ENCODE measurements at places on chromosomes 5 and 9.

DNA sequence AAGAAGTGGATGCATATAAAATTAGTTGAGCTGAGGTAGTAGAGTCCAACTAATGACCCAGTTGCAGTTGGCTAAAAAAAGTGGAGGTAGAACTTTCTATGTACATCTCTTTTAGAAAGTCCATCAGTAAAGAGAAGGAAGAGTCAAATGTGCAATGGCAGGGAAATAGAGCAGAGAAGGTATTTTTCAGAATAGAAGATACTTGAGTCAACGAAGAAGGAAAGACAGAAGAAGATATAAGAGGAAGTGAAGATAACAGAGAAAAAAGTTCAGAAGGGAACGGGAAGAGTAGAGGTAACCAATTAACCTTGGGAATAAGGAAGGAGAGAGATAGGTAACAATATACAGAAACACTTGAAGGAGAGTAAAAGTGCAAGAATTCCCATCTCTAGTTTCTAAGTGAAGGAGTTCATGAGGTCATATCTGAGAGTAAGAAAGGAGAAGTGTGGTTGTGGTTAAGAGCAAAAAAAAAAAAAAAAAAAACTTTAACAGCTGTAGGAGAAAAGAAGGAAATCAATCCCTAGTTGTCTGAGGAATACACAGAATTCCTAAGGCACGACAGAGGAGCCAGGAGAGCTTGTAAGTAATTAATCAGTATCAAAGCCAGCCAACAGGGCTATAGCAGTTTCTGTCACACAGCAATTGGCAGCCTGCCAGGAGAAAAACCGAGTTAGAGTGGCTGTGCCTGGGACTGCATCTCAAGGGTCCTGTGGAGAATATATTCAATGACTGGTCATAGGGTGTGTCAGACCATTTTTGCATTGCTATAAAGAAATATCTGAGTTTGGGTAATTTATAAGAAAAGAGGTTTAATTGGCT, 61.0 kb downstream of the ARL15 start:
- DNase-seq, result no peak

DNA sequence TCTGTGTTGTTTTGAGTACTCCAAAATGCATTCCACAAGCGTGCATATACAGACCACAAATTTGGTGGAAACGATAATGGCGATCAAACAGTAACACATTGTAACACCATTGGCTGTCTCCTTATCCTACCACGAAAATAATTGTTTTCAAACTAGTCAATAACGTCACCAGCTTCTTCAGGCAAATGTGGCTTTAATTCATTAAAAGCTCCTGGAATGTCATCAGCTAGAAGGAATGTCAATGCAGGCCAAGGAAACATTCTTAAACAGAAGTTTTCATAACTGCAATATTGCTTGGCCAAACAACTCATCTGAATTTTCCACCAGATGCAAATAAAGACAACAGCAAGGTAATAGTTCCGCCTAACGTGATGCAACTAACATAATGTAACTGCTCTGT, 71.6 kb upstream of the XPA start:
- DNase-seq, result no peak

GRCh38 chr9:38063363-38063707, 5.7 kb downstream of the SHB start:
- DNase-seq, result no peak

GRCh38 chr9:86097510-86098224, 1.7 kb downstream of the GOLM1 start:
- no peak for DNase-seq

DNA sequence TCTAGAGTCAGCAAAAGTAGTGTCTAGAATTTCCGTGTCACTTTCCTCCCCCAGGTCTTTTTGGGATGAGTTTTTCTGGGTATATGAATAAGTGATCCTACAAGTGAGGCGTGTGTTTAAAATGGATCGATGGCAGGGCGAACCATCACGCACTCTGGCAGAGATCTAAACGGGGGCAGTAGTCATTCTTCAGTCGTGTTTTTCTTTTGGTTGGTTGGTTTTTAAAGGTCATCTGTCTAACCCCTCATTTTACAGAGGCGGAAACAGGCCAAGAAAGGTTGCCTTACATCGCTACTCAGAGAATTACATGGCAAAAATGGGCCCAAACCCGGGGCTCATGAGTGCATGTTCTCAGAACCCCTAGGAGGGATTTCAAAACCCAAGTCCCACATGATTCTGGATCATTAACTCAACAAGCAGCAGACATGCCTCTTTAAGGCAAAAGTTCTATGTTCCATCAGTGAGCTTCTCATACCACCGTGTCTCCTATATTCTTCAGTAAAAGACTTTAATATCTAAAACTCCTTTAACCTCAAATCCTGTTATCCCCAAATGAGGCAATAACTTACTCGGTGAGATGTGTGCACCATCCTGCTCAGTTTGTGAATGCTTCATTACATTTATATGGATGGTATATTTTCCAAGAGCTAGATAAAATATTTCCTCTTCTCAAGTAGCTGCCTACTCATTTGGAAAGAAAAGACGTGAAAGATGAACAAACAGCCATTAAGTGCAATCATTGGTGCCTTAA, 145.8 kb downstream of the AOPEP start:
- no peak for DNase-seq

DNA sequence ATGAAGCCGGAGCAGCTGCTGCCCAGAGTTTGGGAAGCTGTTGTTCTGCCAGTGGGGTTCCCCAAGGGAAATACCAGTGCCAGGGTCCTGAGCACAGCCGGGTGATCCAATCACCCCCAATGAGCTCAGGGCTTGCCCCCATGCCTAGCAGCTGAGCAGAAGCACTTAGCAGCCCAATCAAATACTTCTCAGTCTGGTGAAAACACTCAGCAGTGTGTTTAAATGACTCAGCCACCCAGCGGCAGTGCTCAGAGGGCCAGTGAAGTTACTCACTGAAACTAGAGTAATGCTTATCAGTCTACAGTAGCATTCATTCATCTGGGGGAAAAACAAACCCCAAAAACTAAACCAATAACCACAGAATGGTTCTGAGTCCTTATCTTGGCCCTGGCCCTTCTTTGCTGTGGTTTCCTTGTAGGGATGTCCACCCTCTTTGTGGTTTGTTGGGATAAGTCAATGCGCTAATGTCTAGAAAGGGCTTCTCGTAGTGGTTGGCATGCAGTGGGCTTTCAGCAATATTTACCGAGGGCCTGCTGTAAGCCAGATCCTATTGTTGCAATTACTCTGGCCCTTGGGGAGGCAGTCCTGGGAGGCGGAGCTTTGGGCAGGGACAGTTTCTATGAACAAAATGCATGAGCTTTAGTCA, 43.1 kb downstream of the LHX2 start:
- DNase-seq, result no peak

- no peak for DNase-seq
Observed at GRCh38 chr9:2420543-2420942, 201.0 kb upstream of the VLDLR start.

GRCh38 chr5:107378218-107378899, 292.4 kb downstream of the EFNA5 start:
- DNase-seq, result no peak

GRCh38 chr9:3576328-3576727, 50.5 kb upstream of the RFX3 start:
- no peak for DNase-seq

- DNase-seq, result no peak
Observed at GRCh38 chr5:178237431-178238312, 5.1 kb upstream of the PHYKPL start.

DNA sequence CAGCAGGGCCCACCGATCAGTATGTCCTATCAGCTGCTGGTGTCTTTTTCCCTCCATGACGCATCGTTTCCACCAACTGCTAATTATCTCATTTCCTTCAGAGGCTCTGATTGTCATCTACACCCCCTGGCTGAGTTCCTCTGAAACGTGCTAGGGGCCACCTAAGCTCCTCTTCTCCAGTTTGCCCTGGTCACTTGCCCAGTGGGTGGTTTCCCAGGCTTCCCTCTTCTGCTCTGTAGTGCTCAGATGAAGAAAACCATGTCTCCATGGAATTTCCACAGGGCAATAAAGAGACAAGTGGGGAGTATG, 65.3 kb downstream of the TSTD2 start:
- no peak for DNase-seq

- no peak for DNase-seq
Observed at GRCh38 chr5:147336876-147337275, 102.0 kb downstream of the STK32A start.

DNA sequence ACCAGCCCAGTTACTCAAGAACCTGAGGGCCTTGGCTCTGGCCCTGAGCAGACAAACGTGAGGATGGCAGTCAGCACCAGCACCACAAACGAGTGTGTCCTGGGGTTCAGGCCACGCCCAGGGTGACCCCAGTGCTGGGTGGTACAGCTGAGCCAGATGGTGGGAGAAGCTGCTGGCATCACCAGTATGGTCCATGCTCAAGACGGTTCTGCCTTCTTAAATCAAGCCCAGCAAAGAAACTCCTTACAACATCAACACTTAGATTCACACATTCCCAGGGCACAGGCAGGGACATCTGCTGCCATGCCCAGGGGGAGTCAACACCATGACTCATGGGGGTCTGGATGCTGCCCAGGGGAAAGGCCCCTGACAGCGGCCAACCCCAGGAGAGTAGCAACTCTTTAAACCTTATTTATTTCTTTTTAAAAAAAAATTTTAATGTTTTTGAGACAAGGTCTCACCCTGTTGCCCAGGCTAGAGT, 31.3 kb downstream of the IPPK start:
- DNase-seq, result no peak

- no peak for DNase-seq
Observed at GRCh38 chr9:69645488-69645887, 26.7 kb downstream of the APBA1 start.

DNA sequence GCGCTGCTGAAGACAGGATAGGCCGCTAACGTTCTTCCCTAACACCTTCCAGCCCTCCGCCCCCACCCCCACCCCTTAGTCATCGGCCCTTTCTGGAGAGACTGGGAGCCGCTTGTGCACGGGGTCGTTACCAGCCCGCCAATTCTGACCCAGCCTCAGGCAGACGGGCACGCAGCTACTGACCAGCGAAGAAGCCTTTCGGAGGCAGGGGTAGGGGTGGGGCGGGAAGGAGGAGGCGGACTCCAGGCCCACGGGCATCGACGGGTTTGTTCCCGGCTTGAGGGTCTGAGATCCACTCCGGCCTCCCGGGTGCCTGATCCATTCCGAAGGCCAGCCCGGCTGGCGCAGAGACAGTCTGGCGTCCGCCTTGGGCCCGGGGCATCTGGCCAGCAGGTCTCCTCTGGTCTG, 729 bp upstream of the HAND1 start:
- DNase-seq, result no peak

DNA sequence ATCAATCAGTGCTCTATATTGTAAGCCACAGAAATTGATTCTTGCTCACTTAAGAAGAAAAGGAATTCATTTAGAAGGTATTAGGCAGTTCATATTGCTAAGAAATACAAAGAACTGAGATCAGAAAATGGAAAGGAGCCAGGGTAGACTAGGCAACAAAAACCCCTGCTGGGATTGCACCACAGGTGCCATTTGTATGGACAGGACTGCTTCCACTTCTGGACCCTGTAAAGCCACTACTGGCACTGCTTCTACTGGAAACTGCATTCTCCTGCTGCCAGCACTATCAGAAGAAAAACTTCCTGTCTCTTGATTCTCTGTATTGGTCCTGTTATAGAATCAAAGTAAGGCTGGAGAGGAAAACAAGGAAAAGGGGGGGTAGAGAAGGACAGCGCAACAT, 45.9 kb downstream of the CERT1 start:
- no peak for DNase-seq

DNA sequence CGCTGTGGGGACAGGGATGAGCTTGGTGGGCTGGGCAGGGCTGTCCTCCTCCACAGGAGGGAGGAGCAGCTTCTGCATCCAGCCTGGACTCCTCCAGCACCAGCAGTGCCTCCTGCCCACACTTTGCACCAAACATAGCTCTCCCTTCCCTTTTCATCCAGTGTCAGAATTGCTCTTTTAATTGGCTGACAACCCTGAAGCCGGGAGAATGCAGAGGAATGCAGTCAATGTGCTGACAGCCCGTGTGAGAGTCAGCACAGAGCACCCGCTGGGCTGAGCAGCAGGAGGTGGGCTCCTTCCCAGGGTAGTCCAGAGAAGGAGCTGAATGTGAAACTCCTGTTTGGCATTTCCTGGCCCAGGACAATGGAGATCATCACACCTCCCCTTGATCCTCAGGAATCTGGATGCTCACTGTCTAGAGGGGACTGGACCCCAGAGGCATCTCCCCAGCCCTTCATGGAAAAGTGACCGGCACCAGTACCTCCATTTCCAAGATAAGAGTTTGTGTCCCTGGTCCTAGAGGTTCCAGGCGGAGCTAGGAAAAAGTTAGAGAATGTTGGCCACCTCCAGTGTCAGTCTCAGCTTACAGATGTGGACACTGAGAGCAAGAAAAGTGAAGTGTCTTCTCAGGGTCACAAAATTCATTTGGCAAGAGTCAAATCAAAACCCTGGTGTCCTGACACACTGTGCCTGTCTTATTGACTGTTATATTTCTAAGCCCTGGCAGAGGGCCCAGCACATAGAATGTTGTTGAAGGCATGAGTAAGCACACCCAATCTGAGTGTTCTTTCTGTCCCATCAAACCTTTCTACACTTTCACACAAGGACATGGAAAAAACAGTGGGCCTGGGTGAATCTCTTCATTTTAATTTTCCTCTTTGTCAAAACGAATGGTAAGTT, 202.1 kb downstream of the SNX18 start:
- no peak for DNase-seq

DNA sequence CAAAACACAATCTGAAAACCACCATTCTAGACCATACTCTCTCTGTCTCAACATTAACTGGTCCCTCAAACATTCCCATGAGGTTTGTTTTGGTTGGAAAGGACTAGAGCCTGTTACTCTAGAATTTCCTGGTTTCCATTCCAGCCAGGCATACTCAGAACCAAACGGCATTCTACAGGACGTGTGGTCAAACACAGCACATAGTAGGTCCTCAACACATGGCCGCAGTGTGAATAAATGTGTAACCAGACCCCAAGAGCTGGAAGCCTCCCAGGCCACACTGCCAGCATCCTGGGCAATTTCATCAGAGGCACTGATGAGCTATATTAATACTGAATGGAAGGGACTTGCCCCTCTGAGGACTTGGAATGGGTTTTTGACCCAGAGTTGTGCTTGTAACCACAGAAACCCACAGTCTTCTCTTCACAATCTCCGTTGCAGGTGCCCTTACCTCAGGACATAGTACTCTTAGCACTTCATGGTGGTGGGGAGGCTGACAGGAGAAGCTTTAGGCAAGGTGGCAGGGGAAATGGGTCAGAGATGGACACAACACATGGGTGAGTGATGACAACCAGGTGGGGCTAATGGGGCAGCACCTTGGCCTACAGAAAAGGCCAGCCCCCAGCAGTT, 66.0 kb downstream of the ZNF366 start:
- no peak for DNase-seq

GRCh38 chr5:52328220-52328806, 459.4 kb upstream of the ITGA1 start:
- DNase-seq, result no peak

DNA sequence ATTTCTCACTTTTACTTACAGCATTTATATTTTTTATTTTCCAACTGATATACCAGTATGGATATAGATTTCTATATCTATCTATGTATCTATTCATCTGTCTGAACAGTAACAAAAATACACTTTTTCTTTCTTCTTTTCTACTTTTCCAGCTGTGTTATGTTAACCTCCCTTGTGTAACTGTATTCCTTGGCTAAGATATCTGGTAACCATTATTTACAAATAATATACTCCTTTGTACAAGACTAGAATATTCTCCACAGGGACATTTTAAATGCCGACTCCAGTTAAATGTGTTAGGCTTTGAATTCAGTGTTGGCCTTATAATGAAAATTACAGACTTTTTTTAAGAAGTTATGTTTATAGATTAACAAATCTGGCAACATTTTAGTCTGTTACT, 168.7 kb downstream of the XRCC4 start:
- no peak for DNase-seq
